HT-29 (cell line): ENCODE measurements at places on chromosomes 16 and 17. TPM values are rescaled to one million over a fixed set of nuclear protein-coding genes. Genes with fewer than 3 reads are reported as not detected.

DNA sequence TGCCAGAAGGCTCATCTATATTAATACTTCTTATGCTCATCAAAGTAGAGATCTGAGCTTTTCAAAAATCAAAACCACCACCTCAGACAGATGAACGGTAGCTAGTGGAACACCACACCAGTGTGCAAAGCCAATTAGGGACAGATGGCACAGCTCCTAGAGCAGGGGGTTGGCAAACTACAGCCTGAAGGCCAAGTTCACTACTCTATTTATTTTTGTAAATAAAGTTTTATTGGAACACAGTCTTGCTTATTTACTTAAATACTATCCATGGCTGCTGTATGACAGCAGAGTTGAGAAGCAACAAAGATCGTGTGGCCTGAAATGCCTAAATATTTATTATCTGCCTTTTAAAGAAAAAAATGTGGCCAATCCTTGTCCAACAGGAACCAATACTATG lies 56.8 kb downstream of the AMFR start:
- DNase-seq = no peak

Gene HOXB4
- 14.5 and 15.5 TPM in 2 replicates for total RNA-seq

DNA sequence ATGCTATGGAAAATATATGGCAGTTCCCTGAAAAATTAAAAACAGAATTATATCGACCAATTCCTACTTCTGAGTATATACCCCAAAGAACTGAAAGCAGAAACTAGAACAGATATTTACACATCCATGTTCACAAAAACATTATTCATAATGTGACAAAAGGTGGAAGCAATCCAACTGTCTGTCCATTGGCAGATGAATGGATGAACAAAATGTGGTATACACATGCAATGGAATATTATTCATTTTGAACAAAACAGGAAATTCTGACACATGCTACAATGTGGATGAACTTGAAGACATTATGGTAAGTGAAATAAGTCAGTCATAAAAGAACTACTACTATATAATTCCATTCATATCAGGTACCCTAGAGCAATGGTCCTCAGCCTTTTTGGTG lies 263.5 kb upstream of the AXIN2 start:
- DNase-seq = no peak

GRCh38 chr16:31527734-31528274 lies at the start of gene AHSP:
Gene AHSP (plus strand): TSS chr16:31527900. CDS start chr16:31528140, 240 bp downstream.
- no peak for DNase-seq
